ENCODE measurements at places on chromosomes 16 and 17.

- DNase-seq: peak; percentile 99
These were observed 17.8 kb upstream of the NAGLU start for GRCh38 chr17:42518046-42518754.

- no peak for DNase-seq
These were observed 10.6 kb downstream of the LIG3 start for GRCh38 chr17:34990921-34991365.

GRCh38 chr16:84652566-84652965 is 4.3 kb downstream of the KLHL36 start:
- DNase-seq: no peak

- no peak for DNase-seq
These were observed 74.4 kb upstream of the TMEM132E start for GRCh38 chr17:34504814-34505484.

DNA sequence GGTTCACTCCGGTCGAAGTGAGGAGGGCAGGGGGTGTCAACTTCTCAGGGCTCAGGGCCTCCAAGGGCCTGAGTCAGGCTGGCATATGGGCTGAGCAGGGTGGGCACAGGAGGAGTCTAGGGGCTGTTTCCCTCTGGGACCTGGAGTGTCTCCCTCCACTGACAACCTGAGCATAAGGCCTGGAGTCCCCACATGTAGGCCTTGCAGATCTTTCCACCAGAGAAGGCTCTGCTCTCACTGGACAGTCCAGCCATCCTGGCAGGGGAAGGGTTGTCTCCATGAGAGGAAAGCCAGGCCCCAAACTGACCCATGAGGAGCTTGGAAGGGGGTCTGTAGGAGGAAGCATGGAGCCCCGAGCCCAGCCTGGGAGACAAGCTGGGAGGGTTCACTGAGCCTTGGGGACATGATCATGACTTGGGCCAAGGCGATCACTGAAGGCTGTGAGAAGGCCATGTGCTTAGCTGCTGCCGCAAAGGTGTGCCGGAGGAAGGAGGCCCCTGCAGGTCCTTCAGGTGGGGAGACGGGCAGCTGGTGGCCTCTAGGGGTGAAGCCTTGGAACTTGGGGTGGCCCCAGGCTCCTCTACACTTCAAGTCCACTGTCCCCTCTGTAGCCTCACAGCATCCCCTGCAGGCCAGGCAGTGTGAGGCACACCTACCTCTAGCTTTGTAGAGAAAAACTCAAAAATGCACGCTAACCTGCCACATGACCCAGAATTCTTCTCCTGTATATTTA is 9.9 kb downstream of the CMTM2 start:
- DNase-seq: peak; percentile 58

DNA sequence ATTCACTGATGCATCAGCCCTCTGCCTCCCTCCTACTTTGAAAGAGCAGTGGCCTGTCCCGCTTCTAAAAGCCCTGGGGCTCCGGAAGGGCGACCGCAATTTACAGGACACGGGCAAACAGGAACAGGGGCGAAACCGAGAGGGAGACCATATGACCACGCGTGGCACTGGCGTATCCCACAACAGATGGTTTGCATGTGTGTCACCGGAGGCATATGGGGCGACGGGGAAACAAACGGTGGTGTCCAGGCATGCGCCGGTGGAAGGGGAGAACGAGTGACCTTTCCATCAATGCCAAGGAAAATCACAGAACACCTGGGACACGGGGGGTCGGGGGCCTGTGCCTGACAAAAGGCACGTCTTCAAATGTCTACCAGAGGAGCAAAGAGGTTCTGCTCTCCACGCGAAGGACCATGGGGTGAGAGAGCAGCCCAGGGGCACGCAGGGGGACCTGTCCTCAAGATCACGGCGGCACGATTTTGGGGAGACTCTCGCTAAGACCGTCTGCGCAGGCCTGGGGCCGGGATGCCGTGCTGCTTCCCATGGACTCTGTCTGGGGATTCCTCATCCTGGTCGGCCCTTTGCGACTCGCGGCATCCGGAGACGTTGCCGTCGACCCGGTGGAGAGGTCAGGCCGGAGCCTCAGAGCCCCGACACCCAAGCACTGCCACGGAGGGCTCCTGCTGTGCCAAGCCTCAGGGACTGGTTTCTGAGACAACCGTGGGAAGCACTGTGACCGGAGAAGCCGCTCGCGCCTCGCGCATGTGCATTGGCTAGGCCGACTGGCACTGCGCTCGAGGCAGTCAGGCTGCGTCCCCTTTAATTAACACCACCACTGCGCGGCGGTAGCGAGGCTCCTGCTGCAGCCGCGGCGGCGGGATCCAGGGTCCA is 12.8 kb upstream of the KCNJ18 start:
- DNase-seq: no peak

DNA sequence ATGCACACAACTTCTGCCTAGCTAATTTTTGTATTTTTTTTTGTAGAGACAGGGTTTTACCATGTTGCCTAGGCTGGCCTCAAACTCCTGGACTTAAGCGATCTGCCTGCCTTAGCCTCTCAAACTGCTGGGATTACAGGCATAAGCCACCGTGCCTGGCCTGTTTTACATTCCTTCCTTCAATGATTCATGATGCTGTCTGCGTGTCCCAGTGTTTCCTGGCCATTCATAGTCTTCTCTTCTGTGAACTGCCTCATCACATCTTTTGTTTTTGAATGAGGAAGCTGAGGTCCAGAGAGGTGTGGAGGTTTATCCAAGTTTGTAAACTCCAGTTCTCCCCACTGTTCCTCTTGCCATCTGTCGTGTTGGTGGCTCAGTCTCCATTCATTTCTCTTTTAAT is 64.5 kb upstream of the MED9 start:
- peak; percentile 58 for DNase-seq

- peak; percentile 93 for DNase-seq
These were observed 126.0 kb upstream of the SDK2 start for GRCh38 chr17:73770115-73770848.

DNA sequence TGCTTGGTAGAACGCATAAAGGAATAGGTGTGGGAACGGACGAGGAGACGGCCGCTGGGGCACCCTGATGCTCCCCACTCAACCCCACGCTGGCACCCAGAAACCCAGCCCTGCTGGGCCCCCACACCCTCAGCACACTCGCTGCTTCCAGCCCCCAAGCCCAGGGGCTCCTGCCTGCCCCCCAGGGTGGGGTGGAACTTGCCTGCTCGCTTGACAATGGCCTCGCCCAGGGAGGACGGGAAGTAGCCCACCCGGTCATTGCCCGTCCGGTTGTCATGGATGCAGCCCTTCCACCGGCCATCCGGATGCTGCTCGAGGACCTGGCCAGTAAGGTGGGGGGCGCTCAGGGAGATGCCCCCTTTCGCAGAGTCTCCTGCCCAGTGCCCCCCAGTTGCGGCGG is 9.9 kb downstream of the CASKIN1 start:
- DNase-seq: no peak

DNA sequence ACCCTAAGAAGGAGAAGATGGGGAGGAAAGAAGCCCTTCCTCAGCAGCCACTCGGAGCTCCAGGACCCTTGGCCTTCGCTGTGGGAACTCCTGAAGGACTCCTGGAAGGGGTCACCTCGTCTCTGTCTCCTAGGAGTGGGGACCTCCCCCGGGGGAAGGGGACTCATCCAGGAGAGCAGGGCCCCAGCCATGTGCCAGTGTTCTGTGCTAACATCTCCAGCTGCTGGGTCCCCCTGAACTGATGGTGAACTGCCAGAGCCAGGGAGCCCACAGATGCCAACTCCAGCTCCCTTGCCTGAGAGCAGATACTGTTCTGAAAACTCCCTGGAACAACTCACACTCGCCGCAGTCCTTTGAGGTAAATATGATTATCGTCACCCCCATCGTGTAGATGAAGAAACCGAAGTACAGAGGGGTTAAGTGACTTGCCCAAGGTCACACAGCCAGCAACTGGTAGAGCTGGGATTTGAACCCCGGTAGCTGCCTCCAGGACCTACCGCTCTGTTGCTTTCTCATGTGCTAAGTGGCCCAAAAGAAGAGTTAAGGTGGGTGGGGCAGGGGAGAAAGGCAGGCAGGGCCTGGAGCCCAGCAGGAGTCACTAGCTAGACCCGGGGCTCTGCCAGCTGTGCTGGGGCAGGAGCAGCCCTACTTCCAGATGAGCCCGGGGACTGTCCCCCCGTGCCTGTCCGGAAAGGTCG is 10.5 kb downstream of the TIMM22 start:
- DNase-seq: no peak

DNA sequence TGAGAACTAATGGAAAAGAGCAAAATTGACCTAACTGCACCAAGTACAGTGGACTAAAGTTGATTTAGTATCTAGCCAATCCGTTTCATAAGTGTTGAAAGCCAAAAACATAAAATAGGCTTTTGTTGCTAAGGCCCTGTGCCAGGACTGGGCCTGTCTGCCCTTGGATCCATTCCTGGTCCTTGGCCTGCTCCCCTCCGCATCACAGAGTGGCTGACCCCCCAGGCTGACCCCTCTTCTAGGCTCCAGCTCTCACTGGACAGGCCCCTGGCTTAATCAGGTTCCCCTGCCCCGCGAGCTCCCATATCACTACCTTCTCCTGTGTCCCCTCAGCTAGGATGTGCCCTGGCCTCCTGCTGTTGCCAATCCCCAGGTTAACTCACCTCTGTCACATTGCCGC is 313.6 kb upstream of the MYOCD start:
- DNase-seq: no peak

DNA sequence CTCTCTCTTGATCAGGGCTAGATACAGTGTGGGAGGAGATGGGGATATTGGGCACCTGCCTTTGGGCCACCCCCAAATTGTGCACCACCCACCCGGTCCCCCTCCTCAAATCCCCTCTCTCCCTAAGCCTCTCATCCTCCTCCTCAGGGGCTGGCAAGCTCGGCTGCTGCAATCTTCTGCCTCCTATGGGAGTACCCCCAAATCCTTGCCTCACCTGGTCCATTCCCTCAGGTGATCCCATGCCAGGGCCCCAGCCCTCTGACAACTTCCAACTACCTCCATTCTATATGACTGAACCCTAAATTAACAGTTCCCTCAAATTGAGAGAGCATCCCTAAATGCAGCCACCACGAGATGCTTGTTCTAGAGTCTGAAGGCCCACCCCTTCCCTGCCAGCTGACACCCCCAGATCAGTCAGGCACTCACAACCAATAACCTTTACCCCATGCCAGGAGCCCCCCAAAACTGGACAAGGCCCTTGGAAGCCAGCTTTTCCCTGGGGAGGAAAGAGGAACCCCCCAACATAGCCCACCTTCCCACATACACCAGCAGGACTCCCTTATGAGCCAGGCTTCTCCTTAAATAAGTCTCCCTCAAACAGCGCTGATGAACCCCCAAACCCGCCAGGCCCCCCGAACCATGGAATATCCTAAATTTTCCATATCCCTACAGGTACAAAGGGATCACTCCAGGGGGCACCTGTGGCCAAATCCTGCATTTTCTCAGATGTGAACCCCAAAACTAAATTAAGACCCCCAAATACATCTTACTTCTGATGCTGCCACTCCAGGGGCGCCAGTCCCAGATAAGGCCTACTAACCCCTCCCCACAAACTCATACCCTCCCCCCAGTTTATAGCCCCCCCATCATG is 3.2 kb downstream of the DLG4 start:
- DNase-seq: no peak
